ENCODE measurements at places on chromosomes 1 and 21. TPM values are rescaled to one million over a fixed set of nuclear protein-coding genes. Genes with fewer than 3 reads are reported as not detected.

Gene CR1
- total RNA-seq: not detected

Gene SPTA1
- total RNA-seq: not detected

Gene CASQ1
- not detected for total RNA-seq

Gene USP21
- 24.3 TPM for total RNA-seq

Gene TIAM1
- 2.7 TPM for total RNA-seq

Gene LGR6
- not detected for total RNA-seq

Gene SNX7
- total RNA-seq: 42.8 TPM

Gene TNN
- not detected for total RNA-seq

Gene TMEM269
- not detected for total RNA-seq

Gene S100A7
- total RNA-seq: not detected

Gene GCSAML
- total RNA-seq: not detected

Gene RER1
- 76.4 TPM for total RNA-seq

Gene FNDC5
- total RNA-seq: 0.24 TPM

Gene LYPLAL1
- 13.8 TPM for total RNA-seq

Gene KRTAP12-4
- not detected for total RNA-seq

Gene CHIA
- not detected for total RNA-seq

Gene RAD54L
- total RNA-seq: 2.9 TPM

Gene OR2T35
- total RNA-seq: not detected

Gene HTR6
- not detected for total RNA-seq

Gene HHAT
- 3.1 TPM for total RNA-seq

Gene RASAL2
- 8.7 TPM for total RNA-seq

Gene TLCD4
- 0.78 TPM for total RNA-seq

Gene TRNP1
- 66.3 TPM for total RNA-seq

Gene VWA1
- total RNA-seq: 35.1 TPM

Gene OR2L8
- not detected for total RNA-seq

Gene TDRD10
- not detected for total RNA-seq

Gene RNF19B
- total RNA-seq: 21.2 TPM

Data from epithelial cell of alveolus of lung (primary cell).